ENCODE measurements at places on chromosomes 2 and 18. TPM values are rescaled to one million over a fixed set of nuclear protein-coding genes. Genes with fewer than 3 reads are reported as not detected.

SERPINB12 gene
- not detected for total RNA-seq

UGT1A3 gene
- not detected for total RNA-seq

HNMT gene
- total RNA-seq, result 28.0 TPM

G6PC2 gene
- not detected for total RNA-seq

SOX11 gene
- under 0.01 TPM for total RNA-seq

GAL3ST2 gene
- total RNA-seq, result 0.85 TPM

TCF23 gene
- not detected for total RNA-seq

RND3 gene
- total RNA-seq, result 750 TPM

LGALSL gene
- 6.2 TPM for total RNA-seq

BOLL gene
- total RNA-seq, result not detected

HAAO gene
- total RNA-seq, result 0.38 TPM

TTC39C gene
- total RNA-seq, result 11.1 TPM

CEP76 gene
- total RNA-seq, result 10.9 TPM

NOSTRIN gene
- total RNA-seq, result 1.4 TPM

NTSR2 gene
- not detected for total RNA-seq

ARMC9 gene
- 44.8 TPM for total RNA-seq
